AG08396 (cell line): ENCODE measurements at places on chromosomes 3 and 15.
A peak's percentile ranks its signal among the peaks of the same experiment; 100 is the strongest.

GRCh38 chr3:197599089-197599765, 43.5 kb upstream of the BDH1 start:
- peak; percentile 89 for DNase-seq

GRCh38 chr15:82549199-82549665, 9.0 kb upstream of the RPS17 start:
- no peak for DNase-seq

DNA sequence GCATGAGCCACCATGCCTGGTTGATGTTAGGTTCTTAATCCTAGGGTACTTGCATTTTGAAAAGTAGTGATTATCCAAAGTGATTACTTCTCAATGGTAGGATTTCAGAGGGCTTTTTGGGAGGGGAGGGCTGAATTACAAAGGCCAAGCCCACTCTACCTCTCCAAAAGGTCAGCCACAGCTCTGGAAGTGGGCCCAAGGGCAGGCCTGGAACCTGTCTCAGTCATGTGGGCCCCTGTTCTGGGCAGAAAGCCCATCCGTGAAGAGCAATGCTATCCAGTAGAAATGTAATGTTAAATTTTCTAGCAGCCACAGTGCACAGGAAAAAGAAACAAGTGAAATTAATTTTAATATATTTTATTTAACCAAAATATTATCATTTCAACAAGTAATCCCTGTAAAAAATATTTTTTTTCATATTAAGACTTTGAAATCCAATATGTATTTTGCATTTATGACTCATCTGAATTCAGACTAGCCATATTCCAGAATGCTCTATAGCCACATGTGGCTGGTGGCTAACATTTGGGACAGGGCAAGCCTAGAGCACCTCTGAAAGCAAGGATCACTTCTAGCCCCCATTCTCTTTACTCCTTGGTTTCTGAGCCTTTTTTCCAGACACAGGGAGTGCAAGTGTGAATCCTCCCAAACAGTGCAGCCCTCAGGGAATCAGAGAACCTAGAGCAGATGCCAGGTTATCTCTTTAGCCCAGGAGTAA, 16.8 kb downstream of the RFT1 start:
- DNase-seq: no peak

GRCh38 chr3:117744935-117745334, 1035.4 kb downstream of the TUSC7 start:
- DNase-seq: no peak

DNA sequence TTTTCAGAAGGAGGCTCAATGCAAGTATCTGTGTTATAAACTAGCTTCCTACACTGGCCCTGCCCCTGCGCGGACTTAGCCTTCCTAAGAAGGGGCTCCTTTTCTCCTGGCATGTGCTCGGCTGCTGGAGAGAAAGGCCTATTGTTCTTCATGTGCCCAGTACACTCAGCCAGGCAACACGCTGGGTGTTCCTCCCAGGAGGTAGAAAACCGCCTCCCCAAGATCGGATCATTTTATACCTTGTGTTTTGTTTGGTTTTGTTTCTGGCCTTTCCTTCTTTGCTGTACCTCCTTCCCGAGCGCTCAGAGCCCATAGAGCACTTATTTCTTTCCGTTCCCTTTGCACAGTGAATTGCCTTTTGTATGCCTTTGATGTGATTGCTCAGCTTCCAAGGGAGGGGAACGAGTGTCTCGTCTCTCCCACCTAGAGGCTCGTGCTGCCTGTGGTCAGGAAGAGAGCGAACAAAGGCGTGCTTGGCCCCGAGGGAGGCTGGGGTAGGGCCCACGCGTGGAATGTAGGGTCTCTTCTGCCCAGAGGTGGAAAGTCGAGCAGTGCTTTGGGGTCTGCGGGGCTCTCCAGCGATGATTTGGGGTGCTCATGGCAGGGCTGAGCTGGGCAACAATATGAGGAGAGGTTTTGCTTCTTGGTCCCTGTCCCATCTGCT, 30.0 kb downstream of the CCNL1 start:
- no peak for DNase-seq

DNA sequence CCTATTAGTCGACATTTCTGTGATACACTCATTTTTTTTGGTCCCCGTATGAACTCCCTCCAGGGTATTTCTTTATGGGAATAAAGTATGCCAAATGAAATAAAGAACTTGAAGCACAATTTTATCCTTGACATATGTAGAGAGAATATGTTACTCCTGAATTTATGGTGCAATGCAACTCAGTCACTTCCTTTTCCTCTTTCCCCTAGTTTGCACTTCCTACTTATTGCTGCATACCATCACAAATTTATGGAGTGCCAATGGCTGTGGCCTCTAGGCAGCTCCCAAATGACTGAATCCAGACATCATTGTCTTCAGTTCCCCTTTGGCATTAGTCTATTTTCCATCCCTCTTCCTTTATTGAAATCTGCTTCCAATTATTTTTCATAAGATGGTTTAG, 403.5 kb downstream of the FHIT start:
- no peak for DNase-seq

- no peak for DNase-seq
These were observed 27.4 kb downstream of the FSTL1 start for GRCh38 chr3:120423432-120423831.

GRCh38 chr3:175477651-175478224, 618.6 kb downstream of the NAALADL2 start:
- no peak for DNase-seq

DNA sequence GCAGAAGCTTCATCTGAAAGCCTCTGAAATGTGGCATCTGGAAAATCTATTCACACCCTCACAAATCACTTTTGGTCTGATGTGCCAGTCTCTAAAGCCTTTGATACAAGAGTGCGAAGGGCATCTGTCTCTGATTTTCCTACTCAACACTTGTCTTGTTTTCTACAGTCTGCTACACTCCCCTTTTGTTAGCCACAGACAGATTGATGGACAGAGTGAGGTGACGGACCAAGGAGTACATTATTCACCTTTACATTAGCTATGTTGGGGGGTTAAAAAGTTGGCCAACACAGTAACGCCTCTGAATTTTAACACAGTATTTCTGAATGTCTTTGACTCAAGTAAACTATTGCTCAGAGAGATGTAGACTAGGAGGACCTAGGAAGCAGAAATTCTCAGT, 63.1 kb downstream of the TNIK start:
- no peak for DNase-seq

- no peak for DNase-seq
These were observed 338.1 kb downstream of the GAP43 start for GRCh38 chr3:115961380-115961779.

DNA sequence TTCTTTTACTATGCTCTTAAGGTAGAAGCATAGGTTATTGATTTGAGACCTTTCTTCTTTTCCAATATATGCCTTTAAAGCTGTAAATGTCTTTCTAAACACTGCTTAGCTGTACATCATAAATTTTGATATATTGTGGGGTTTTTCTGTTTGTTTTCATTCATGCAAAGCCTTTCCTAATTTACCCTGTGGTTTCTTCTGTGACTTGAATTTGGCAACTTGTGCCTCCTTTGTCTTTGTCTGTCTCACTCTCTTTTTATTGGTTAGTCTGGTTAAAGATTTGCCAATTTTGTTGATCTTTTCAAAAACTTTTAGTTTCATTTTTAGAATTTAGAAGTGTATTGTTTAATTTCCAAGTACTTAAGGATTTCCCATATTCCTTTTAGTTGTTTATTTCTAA, 343.1 kb downstream of the OXSM start:
- DNase-seq: no peak

GRCh38 chr3:167493244-167493643, 19.4 kb upstream of the SERPINI2 start:
- no peak for DNase-seq

GRCh38 chr3:72763751-72764440, 84.3 kb downstream of the SHQ1 start:
- no peak for DNase-seq

- DNase-seq: no peak
These were observed 69.8 kb upstream of the ROBO2 start for GRCh38 chr3:76969996-76970615.

DNA sequence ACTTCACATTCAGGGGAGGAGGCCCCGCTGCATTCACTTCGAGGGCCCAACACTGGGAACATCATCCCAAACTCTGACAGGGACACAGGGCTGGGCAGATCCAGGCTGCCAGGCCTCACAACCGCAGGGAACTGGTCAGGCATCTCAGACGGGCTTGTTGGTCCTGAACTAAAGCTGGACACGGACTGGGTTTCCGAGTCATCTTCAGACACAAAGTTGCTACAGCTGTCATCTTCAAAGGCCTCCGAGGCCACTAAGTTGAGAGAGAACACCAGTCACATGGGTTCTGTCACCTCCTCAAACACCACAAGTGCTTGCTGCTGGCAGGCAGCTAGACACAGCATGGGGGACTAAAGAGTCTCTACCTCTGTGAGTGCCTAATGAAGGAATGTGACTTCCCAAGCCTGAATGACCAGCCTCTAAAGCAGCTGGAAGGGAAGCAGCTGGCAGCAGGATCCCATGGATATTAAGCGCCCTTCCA, 50.9 kb downstream of the CAPN7 start:
- no peak for DNase-seq

DNA sequence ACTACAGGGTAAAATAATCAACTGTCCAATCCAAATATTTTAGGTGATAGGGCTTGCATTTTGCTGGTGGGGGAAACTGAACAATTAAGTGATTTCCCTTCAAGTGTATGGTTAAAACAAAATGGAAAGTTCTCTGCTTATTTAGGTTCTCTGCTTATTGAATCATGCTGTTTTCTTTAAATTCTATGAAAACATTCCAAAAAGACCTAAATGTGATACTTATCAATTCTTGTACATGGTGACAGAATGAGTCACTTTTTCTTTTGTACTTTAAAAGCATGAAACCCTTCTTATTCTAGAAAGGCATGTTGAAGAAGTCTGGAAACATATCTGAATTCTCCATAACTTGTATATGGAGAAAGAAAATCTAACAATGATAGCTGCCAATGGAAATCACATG, 192.6 kb downstream of the FMN1 start:
- no peak for DNase-seq

GRCh38 chr3:50414616-50415015, 55.3 kb upstream of the TMEM115 start:
- DNase-seq: no peak

DNA sequence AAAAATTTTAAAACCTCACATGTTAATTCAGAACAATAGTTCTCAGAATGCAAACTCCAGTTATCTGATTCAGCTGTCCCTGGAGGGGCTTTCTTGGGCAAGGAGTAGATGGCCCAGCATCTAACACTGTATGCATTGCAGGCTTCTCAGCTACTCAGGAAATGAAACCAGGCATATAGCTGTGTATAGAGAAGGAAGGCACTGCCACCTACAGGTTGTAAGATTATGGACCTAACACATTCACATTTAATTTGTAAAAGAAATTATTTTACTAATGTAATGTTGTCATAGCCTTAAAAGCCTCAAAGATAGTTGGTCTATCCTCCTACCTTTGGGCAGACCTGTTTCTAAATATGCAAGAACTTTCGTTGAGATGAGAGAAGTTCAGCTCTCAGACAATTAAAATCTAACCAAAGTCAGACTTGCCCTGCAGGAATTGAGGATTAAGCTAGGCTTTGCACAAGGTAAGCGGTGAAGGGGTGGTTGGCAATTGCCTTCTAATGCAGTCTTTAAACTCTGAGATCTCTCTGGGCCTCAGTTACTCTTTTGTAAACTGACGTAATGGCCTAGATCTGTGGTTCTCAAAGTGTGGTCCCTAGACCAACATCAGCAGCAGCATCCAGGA, 132.8 kb upstream of the SLC24A5 start:
- DNase-seq: peak; percentile 41
